ENCODE measurements at places on chromosomes 2 and 18. TPM values are rescaled to one million over a fixed set of nuclear protein-coding genes. Genes with fewer than 3 reads are reported as not detected.

Gene TEKT4
- 25.3 TPM for polyA plus RNA-seq

Gene CRYGC
- 2.7 TPM for polyA plus RNA-seq

Gene EFEMP1
- polyA plus RNA-seq, result 74.0 TPM

Gene KRTCAP3
- polyA plus RNA-seq, result 5.1 TPM

Gene TSN
- polyA plus RNA-seq, result 111 TPM

Gene SIX3
- 0.20 TPM for polyA plus RNA-seq

Gene MC5R
- polyA plus RNA-seq, result not detected

Gene LPIN1
- 169 TPM for polyA plus RNA-seq

Gene GREB1
- 29.8 TPM for polyA plus RNA-seq

Gene HOXD11
- 0.29 TPM for polyA plus RNA-seq

Gene NOSTRIN
- polyA plus RNA-seq, result 28.9 TPM

All from testis (tissue), 5 donors.